ENCODE measurements at places on chromosomes 6 and 20.

- no peak for DNase-seq
These were observed 78.4 kb upstream of the HS3ST5 start for GRCh38 chr6:114421199-114421598.

DNA sequence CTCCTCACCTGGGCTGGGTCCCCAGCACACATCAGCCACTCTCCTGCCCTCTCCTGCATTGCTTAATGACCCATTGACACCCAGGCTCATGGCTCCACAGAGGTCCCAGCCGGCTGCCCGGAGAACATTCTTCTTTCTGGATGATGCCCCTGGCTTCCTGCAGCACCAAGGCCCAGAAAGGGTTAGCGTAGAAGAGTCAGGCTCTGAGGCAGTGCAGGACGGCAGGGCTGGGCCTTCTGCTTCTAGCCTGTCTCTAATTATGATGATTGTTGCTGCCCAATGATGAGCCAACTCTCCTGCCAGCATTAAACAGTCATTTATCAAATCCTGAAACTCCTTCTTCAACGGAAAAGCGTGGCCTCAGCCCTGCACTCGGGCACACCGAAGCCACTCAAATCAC is 66.4 kb downstream of the ZNF217 start:
- DNase-seq: no peak

DNA sequence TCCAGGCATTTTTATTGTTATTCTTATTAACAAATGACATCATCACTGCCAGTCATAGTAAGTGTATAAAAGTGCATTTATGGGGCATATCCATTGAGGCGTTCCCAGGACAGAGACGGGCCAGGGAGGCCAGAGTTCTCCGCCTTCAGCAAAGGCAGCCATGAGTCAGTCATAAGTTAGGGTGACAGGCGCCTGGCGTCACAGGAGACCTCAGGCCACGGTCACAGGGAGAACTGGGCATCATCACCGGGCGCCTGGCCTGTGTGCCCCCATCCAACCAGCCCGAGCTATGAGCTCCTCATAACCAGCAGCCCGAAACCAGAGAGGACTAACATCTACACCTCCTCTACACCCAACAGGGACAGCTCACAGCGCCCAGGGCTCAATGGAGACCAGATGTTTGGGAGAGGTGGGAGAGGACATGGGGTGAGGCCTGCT is 259.2 kb downstream of the DLL1 start:
- no peak for DNase-seq

- DNase-seq: no peak
These were observed 19.9 kb downstream of the PXT1 start for GRCh38 chr6:36422714-36423100.

- DNase-seq: no peak
These were observed 145.1 kb downstream of the RIMS1 start for GRCh38 chr6:72031471-72031870.

- DNase-seq: no peak
These were observed 281.9 kb upstream of the RNF24 start for GRCh38 chr20:4297127-4297826.

DNA sequence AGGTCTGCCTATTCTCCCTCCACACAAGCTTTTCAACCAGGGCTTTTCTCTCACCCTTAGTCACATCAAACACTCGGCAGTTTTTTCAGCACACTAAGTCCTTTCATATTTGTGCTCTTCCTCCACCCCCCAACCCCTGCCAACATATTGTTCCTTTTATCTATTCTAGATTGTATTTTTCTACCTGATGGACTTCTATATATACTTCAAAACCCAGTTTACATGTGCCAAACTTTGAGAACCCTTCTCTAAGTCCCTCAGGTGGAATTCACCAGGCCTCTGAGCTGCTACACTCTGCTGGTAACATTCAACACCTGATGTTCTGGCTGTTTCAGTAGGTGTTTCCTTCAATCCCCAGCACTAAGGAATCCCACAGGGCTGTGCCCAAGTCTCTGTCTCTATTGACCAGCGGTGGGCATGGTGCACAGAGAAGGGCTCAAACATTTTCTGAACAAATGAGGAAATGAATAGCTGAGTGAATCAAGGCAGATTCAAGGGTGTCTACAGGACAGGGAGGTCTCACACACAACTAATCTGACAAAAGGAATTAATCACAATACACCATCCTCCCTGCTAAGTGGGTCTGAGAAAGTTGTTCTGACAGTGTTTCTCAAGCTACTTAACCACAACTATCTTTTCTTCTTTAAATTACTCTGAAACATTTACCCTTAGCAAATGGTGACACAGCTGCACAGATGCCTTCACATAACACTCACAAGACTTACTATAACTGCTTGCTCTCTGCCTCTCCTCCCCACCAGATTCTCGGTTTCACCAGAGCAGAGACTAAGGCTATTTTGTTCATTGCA is 166.5 kb downstream of the TSHZ2 start:
- DNase-seq: no peak

- no peak for DNase-seq
These were observed 906 bp upstream of the BTN3A2 start for GRCh38 chr6:26363882-26364701.

DNA sequence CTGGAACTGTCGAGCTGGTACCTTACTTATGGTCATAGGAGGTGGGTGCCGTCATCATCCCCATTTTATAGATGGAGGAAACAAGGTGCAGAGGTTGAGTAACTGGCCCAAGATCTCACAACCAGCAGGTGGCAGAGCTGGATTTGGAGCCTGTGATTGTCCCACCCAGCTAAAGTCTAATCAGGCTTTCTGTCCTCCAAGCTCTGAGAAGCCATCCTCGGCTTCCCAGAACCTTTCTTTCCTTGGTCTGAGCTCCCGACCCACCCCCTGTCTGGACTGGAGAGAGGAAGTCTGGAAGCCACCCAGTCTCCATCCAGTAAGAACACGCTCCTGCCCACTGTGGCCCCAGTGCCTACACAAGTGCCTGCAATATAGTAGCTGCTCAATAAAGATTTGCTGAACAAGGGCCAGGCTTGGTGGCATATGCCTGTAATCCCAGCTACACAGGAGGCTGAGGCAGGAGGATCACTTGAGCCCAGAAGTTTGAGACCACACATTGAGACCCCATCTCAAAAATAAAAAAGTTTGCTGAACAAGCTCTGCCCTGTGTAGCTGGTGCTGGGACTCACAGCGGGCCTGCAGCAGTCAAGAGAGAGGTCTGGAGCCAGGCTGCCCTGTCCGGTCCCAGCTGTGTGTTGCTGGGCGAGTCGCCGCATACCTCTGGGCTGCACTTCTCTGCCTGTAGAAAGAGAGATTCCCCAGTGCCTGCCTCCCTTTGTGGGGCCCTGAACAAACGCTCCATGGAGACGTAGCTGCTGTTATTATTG is 32.5 kb upstream of the DLGAP4 start:
- DNase-seq: no peak

DNA sequence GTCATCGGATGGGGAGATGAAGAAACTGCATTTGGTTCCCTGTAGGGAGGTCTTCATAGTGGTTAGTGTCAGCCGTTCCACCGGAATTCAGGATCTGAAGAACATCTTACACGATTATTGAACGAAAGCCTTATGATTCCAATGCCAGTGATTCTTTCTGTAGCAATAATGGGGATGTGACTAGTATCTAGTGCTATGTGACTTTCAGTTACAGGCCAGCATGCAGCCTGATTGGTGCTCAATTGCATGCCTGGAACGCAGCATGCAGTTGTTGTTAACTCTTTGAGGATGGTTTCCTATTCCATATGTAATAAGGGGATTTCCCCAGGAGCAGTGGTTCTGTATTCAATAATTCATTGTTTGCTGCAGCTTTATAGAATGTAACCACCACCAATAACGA is 71.6 kb upstream of the SLC22A1 start:
- DNase-seq: no peak

- DNase-seq: no peak
These were observed 24.6 kb downstream of the CEBPB start for GRCh38 chr20:50215101-50215690.

DNA sequence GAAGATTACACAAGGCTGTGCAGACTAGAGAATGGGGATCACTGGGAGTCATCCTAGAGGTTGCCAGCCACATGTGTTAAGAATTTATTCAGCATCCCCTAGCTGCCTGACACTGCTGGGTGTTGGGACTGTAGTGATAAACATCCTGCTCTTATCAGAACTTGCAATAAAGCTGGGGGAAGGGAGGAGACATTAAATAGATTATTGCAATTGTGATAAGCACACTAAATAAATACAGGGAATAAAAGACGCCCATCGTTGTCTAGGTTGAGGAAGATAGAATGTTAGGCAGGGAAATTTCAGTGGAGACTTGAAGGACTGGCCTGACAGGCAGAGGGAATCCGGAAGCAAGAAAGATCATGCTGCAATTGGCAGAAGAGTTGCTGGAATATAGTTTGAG is 33.2 kb upstream of the TRAM2 start:
- no peak for DNase-seq

DNA sequence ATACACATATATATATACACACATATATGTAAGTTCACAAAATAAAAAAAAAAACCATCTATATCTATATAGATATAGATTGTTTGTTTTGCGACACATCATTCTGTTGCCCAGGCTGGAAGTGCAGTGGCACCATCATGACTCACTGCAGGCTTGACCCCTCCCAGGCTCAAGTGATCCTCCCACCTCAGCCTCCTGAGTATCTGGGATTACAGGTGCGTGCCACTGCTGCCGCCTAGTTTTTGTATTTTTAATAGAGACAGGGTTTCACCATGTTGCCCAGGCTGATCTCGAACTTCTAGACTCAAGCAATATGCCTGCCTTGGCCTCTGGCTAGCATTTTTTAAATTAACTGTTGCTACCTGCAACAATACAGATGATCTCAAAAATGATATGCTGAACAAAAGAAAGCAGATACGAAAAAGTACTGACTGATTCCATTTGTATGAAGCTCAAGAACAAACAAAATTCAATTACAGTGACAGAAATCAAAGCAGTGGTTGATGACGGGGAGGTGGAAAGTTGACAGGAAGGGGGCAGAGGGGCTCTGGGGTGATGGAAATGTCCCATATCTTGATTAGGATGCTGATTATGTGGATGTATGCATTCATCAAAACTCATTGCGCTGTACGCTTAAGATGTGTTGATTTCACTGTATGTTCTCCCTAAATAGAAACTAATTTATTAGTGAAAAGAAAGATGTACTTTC is 49.6 kb downstream of the ATXN1 start:
- no peak for DNase-seq

DNA sequence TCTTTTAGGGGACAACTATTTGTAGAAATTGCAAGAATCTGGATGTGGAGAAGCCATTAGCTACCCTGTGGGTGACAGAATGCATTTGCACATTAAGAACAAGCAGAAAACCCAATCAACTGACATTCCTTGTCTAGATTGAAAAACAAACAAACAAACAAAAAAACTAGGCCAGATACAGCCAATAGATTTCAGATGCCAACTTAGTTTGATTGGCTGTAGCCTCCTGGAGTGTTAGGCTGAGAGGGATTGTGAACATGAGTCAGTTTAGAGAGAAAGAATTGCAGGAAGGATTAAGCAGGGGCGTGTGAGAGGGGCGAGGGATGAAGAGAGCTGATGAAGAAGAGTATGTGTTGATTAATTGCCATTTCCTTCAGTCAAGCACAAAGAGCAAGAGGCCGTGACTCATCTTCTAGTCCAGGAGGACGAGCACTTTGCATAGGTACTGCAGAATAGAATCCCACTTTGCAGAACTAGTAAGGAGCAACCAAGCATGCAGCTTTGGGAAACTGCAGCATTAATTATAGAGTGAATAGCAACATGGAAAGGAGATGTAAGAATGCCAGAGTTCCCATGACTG is 188.0 kb upstream of the RAB32 start:
- DNase-seq: no peak

- DNase-seq: no peak
These were observed 336.0 kb downstream of the QKI start for GRCh38 chr6:163750431-163751031.

DNA sequence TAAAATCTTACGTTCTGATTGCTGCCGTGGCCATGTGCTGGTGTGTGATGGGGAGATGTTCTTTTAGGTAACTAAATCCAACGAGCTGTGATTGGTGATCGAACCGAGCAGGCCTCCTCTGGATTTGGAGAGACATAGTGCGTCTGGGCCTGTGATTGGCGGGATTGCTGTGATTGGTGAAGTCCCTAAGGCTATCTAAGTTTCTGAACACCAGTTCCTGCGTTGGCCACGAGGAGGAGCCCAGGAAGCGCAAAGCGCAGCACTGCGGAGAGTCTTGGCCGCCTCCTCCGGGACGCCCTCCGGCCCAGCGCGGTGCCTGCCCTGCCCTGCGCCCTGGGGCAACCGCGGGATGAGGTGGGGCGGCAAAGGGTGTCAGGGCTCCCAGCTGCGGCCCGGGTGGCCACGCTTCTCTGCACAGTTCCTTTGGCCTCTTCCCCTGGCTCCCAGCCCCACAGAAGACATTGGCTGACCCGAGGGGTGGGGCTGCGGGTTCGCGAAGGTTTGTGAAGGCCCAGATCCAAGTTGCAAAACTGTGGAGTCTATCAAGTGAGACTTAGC is 33.0 kb downstream of the HNF4A start:
- DNase-seq: peak; percentile 2

DNA sequence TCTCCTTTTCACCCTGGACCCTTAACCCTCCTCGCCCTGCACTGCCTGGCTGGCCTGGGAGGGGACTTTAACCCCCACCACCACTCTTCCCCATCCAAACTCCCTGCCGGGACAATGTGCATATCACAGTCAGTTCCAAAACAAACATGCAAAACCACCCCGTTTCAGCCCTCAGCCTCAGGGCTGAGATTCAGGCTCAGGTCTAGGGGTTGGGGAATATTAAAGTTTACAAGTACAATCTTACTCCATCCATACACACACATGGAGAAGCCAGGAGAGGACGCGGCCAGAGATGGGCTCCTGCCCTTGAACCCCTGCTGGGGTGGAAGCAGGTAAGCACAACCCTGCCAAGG is 534 bp downstream of the KIAA1755 start:
- DNase-seq: peak; percentile 45

GRCh38 chr20:43514648-43514999 is 7.1 kb downstream of the L3MBTL1 start:
- DNase-seq: peak; percentile 29

GRCh38 chr6:160277546-160277945 is 18.9 kb upstream of the SLC22A2 start:
- no peak for DNase-seq

GRCh38 chr6:144266091-144266649 is 19.0 kb upstream of the UTRN start:
- DNase-seq: no peak

GRCh38 chr20:32984196-32984595 is 20.0 kb downstream of the SUN5 start:
- peak; percentile 43 for DNase-seq

DNA sequence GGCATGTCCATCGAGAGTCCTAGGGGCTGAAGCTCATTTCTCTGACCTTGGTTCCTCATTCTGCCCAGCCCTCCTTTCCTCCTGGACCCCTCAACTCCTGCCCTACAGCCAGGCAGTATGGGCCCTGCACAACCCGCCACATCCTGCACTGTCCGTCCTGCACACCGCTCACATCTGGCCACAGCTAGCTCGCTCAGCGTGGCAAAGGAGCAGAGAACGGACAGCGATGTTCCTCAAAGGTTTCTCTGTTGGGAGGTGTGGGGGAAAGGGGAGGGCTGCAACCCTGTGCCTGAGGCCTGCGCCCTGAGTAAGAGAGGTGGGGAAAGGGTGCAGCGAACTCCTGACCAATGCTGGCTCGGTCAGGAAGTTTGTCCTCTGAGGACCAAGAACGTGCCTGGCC is 90.1 kb downstream of the PXDC1 start:
- DNase-seq: no peak
